ENCODE measurements at places on chromosomes 4 and X.
A peak's percentile ranks its signal among the peaks of the same experiment; 100 is the strongest.

- peak; percentile 3 for DNase-seq
Measured at GRCh38 chr4:175125410-175126068, 207.4 kb downstream of the ADAM29 start.

GRCh38 chr4:6885953-6886557 lies 23.6 kb upstream of the TBC1D14 start:
- DNase-seq, result peak; percentile 74

DNA sequence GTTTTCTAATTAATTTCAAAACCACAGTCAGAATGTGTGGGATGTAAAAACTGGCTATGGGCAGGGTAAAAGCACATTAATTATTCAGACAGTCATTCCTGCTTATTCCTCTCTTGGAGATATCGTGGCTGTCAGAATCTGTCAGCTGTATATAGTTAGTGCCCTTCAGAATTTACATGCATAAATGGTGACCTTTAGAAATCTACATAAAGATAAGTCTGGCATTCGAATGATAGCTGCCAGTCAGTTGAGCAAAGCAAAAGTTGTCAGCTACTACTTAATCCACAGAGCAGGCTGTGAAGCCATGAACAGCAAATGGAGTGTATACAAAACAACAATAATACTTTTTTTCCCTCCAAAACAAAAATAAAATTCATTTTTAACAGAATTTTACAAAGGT lies 189.5 kb downstream of the ADGRL3 start:
- DNase-seq, result no peak

GRCh38 chr4:3355266-3355748 lies 62.5 kb downstream of the RGS12 start:
- no peak for DNase-seq

- DNase-seq, result no peak
Measured at GRCh38 chr4:148061795-148062194, 329.9 kb downstream of the ARHGAP10 start.

DNA sequence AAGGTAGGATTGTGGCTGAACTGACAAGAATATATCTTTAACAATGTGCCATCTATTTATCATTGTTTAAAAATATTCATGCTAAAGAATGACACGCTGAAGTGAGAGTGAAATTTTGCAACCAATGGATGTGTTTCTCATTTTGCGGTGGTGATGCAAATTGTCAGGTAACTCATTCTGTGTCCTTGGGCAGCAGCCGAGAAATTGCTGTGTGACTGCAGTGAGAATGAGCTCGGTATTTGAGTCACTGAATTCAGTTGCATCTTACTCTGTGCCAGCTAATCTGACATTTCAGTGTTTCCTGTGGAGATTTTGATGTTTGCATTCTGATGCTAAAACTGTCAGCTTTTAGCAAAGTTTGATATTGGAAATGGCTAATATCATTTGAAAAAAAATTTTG lies 28.1 kb downstream of the MCUB start:
- DNase-seq, result no peak

DNA sequence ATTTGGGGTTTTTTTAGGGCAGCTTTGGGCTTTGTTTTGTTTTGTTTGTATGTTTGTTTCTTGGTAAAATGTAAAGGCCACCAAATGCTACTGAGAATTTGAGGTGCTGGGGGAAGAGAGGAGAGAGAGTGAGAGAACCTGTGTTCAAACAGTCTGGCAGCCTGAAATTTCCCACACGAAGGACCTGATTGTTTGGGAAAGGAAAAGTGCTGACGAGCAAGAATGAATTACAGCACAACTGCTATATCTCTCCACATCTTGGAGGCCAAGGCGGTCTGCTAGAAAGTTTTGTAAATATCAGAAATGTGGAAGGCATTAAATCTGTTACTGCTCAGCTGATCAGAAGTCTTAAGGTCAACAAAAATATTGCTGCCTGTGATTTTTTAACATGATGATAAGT lies 170.5 kb downstream of the PALLD start:
- DNase-seq, result no peak
